ENCODE measurements at places on chromosomes 7 and 10. TPM values are rescaled to one million over a fixed set of nuclear protein-coding genes. Genes with fewer than 3 reads are reported as not detected.

MOGAT3 gene
- not detected for total RNA-seq

FAM237B gene
- total RNA-seq, result not detected

EPHA1 gene
- 2.3 TPM for total RNA-seq

SRGN gene
- 1,782 TPM for total RNA-seq

CRHR2 gene
- not detected for total RNA-seq

ANKRD2 gene
- total RNA-seq, result not detected

SKIDA1 gene
- total RNA-seq, result not detected

HHEX gene
- total RNA-seq, result 30.3 TPM

PALD1 gene
- total RNA-seq, result 0.52 TPM

HOXA2 gene
- total RNA-seq, result 0.10 TPM

PLEKHS1 gene
- 0.21 TPM for total RNA-seq

AUTS2 gene
- 16.5 TPM for total RNA-seq

CCDC3 gene
- total RNA-seq, result 0.21 TPM

GCK gene
- 0.21 TPM for total RNA-seq

ERV3-1 gene
- total RNA-seq, result 16.0 TPM

ATP6V0A4 gene
- total RNA-seq, result not detected

FRAT1 gene
- total RNA-seq, result 21.9 TPM

BTBD16 gene
- not detected for total RNA-seq

NUTM2E gene
- total RNA-seq, result 0.42 TPM

LFNG gene
- 101 TPM for total RNA-seq

SYT15 gene
- 0.10 TPM for total RNA-seq

NUDCD3 gene
- total RNA-seq, result 22.6 TPM

LIPF gene
- not detected for total RNA-seq

TEX47 gene
- not detected for total RNA-seq

Measured in mononuclear cell (primary cell).